ENCODE measurements at places on chromosomes 3 and 15.

DNA sequence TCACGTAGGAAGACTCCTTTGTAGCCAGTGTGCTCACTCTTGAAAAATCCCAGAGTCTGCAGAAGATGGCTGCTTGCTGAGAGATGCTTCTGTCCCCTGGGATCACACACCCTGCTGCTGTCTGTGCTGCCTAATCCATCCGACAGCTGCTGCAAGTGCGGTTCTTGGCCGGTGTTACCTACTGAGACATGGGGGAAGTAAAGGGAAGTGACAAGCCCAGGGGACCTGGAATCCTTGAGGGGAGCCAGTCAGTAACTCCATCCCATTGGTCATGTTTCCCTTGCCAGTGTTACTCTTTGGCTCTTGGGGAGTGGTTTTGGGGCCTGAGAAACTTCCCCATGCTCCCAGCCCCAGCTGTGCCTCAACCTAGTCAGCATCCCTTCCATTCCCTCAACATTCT, 8.3 kb upstream of the CPNE9 start:
- DNase-seq = no peak

DNA sequence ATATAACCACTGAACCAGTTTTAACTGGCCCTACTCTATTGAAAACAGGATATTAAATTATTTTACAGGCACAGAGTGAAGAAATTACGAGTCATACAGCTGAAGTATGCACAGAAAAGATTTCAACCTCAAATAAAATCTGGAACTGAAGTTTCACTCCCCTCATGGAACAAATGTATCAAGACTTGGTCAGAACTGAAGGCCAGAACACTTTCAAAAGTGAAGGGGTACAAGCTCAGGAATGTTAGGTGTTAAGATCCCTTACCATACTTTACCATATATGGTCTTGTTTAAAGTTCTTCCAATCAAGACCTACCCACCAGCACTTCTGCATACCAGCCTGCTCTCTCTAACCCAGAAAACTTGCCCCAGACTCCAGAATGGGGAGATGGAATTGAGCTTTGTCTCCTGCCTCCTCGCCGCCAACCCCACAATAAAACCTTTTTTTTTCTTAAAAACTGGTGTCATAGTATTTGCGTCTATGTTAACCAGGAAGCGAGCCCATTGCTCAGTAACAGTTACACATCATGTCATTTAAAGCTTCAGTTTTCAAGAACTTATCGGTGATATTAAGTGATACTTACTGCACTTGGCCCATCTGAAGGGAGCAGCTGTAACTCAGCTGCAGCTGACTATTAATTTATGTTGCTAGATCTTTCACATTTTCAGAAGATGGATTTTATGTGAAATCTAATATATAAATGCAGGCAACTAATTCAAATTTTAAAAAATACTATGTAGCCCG, 59.9 kb downstream of the OXSM start:
- no peak for DNase-seq

DNA sequence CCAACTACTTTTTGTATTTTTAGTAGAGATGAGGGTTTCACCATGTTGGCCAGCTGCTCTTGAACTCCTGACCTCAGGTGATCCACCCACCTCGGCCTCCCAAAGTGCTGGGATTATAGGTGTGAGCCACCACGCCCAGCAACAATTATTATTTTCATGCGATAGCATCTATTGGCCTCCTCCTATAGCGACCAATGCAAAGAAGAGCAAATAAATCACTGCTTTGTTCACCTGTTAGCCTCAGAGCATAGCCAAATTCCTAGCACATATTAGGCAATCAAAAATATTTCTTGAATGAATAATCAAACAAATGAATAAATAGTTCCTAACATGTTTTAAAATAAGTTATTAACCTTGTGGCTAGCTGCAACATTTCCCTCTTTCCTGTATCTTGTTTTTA, 36.8 kb upstream of the TNFSF10 start:
- DNase-seq = no peak

DNA sequence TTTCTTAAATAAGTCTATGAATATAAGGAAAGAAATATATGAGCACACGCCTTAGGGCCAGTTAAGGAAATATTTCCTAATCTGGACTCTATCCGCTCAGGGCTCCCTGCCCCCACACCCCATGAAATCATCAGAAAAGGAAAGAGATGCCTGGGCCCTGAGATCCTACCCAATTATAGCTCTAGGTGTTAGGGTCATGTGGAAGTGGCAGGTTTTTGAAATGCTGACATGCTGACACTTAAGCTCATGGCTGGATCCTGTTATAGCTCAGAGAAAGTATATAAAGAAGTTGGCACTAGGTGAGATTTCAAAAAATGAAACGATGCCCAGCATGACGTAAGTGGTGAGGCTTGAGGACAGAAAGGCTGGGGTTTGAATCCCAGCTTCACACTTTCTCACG, 43.5 kb upstream of the AKAP13 start:
- DNase-seq = no peak

GRCh38 chr3:124248471-124249028, 256.6 kb upstream of the ROPN1 start:
- no peak for DNase-seq

GRCh38 chr3:9400616-9401015, 3.2 kb downstream of the SETD5 start:
- DNase-seq = no peak

DNA sequence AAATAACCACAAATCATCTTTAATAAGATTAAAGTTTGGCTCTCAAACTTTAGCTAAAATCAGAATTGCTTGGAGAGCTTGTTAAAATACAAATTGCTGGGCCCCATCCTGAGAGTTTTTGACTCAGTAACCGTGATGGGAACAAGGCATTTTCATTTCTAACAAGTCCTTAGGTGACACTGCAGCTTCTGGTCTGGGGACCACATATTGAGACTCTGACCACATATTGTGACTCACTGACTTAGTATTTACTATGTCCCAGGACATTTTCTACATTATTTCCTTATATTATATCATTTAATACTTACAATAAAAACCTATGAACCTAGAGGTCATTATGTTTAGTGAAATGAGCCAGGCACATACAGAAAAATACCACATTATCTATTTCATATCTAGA, 164.5 kb downstream of the ZMAT3 start:
- no peak for DNase-seq

- no peak for DNase-seq
Observed at GRCh38 chr3:134375582-134376384, 1.5 kb upstream of the AMOTL2 start.

DNA sequence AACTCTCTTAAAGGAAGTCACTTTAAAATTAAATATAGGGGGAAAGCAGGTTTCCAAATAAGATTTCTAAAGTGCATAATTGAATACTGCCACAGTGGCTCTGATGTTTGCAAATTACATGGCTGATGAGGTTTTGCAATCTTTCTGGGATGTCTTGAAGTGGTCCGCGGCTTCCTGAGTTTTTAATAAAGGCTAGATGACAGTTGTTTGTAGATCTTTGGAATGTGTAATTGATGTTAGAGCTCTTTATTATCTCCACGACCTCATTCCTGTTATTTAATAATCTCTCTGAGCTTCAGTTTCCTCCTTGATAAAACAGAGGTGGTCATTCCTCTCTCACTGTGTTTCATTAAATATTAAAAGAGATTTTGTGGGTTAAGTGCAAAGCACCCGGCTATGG, 27.0 kb upstream of the CEMIP start:
- no peak for DNase-seq

GRCh38 chr3:162170581-162170980, 674.0 kb downstream of the OTOL1 start:
- no peak for DNase-seq

DNA sequence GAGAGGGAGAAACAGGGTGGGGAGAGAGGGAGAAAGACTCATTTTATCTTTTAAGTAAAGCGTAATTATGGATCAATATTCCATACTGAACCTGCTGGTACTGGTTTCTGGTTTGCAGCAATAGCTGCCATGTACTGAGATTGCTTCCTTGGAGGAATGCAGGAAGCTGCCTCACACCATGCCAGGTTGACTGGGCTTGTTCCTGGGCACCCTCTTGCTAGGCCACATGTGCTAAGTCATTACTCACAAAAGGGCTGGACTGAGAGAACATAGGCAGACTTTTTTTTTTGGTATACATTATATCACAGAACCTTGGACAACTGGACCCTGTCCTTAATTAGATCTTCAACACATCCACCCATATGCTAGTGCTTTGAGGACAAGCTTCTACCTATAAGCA, 193.4 kb downstream of the ZNF621 start:
- no peak for DNase-seq

- DNase-seq = no peak
Observed at GRCh38 chr3:170482199-170482598, 63.5 kb downstream of the CLDN11 start.

GRCh38 chr3:187807086-187807862, 62.0 kb upstream of the BCL6 start:
- DNase-seq = no peak

- DNase-seq = no peak
Observed at GRCh38 chr3:159823780-159824179, 164.9 kb upstream of the IL12A start.

GRCh38 chr15:86329311-86330013, 249.8 kb downstream of the AGBL1 start:
- no peak for DNase-seq

- peak; percentile 53 for DNase-seq
Observed at GRCh38 chr3:45665101-45665572, 24.1 kb upstream of the SACM1L start.

GRCh38 chr3:158313338-158313927, 203.5 kb downstream of the RSRC1 start:
- no peak for DNase-seq

DNA sequence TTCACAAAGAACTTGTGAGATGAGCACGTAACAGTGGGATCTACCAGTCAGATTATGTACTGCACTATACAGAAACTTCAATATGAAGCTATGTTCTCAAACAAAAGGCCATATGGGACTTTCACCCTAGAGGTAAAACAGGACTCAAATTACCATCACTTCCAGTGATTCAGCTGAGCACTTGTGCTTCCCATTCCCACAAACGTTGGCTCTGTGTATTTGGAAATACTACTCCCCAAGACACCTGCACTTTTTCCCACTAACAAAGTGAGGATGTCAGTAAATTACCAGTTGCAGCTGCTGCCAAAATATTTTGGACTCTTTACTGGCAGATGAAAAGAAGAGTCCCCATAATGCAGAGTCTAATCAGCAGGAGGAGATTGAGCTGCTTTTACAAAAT, 1570.1 kb downstream of the SI start:
- DNase-seq = no peak

- no peak for DNase-seq
Observed at GRCh38 chr3:137998121-137999042, 11.6 kb upstream of the CLDN18 start.

- peak; percentile 19 for DNase-seq
Observed at GRCh38 chr3:171028025-171028778, 1.7 kb upstream of the SLC2A2 start.

DNA sequence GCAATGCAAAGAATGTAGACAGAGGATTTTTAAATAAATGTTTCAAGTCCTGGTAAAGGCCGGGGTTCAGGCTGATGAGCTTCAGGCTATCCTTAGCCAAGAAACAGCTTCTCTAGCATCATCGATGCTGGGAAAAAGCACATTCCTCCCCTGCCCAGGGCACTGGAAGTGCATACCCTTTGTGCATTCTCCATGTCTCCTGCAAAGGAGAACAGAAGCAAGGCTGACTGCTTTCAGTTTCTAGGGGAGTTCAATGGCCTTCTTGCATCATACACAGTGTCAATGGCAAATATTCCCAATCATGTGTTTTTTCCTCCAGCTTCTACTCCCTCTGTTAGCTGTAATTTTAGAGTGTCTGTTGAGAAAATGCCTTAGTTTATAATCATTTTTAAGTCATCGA, 59.9 kb downstream of the GPR176 start:
- no peak for DNase-seq

DNA sequence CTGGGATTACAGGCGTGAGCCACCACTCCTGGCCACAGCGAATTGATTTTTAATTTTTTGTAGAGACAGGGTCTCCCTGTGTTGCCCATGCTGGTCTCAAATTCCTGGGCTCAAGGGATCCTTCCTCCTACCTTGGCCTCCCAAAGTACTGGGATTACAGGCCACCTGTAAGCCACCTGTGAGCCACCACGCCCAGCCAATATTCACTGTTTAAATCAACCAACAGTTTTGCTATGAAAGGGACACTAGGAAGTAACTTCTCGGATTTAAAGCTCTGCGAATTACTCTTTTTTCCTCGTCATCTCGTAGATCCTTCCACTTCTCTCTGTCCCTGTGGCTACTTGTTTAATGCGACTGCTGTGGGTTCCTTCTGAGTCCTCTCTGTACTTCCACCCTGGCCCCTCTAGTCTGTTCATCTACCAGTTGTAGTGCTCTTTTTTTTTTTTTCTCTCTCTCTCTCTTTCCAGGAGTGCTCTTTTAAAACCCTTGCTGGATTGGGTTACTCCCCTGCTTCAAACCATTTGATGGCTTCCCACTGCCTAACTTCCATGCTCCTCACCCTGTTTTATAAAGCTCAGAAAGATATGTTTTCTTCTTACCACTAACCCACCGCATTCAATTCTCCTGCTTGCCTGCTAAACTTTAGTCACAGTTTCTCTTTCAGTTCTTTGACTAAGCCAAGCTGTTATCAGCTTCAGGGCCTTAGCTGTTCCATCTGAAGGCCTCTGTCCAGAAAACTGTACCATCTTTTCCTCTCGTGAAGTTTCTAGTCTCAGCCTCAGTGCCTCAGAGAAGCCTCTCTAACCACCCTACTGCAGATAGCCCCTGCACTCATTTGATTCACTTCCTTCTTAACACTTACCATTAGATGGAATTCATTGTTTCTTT, 12.4 kb downstream of the RTF1 start:
- DNase-seq = no peak

DNA sequence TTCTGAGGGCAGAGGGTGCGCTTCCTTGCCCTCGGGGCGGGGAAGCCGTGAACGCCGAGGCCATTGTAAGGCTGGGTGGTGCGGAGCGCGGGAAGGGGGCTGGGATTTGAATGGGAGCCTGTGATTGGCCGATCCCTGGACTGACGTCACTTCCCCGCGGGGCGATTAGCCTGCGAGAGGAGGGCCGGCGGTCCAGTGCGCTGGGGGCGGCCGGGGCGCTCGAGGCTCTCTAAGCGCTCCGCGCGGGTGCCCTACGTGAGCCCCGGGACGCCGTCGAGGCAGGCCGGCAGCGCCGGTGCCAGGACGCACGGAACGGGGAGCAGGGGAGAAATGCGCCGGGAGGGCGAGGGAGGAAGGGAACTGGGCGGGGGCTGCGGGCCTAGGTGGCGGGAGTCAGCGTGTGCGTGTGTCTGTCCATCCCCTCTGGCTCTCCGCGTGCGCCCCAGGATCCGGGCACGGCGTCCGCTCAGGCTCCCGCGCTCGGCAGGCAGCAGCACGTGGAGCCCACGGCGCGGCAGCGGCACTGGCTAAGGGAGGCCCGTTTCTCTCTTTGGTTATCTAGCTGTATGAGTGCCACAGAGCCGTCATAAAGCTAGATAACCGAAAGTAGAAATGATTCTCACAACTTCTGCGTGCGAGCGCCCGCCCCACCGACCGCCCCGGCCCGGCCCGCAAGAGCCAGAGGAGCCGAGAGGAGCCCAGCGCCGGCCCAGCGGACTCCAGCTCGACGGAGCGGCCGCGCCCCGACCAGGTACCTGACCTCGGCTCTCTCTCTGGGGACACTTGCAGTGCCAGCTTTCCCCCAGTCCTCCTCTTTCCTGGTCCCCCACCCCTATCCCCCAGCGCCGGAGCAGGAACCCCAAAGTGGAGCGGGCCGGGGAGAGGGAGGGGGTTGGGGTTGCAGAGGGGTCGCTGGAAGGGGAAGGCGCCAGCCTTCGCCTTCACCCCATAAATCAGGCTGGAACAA, 33.1 kb upstream of the POLG start:
- no peak for DNase-seq

Measured in activated effector memory CD4-positive, alpha-beta T cell treated with Interleukin-2 at 50 U/mL for 16 hours (primary cell).